Esophagus squamous epithelium (tissue), 5 donors: ENCODE measurements at places on chromosomes 13 and 19.

DNA sequence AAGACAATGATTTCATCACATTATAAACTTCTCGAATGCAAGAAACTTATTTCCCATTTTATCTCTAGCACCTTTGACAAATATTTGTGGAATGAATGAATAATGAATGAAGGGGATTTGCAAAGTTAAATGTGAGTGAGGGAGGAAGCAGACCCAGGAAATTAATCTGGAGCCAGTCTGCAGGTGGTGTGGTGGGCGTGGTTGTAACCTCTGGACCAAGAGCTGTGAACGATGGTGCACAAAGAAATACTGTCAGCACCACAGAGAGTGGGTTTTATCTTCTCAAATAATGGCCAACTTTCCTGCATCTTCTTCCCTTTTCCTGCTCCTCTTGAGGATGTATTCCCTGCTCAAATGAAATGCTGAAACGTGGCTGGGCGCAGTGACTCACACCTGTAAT, 11.0 kb upstream of the ZNF792 start:
- DNase-seq = no peak

DNA sequence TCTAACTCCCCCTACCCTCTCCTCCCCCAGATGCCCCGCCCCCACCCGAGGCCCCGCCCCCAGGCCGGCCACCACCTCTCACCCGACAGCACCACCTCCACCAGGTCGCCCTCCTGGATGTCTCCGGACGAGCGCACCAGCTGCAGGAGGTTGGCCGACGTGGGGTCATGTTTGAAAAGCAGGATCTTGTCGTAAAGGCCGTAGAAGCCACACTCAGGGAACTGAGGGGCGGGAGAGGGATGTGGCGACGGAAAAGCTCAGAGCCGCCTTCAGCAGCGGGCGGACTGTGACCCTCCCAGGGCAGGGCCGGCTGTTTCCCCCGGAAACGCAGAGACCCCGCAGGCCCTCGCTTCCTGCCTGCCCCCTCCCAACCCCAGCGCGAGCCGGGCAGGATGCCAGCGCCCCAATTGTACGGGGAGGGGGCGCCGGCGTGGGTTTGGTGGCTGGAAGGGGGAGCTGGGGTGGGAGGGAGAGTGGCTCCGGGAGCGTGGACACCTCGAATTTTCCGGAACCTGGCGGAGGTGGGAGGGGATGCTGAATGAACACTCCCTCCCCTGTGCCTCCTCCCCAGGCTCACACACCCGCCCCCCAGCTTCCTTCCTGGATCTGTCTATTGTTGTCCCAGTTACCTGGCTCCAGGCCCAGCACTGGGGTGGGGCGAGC, 3.0 kb downstream of the PRKD2 start:
- DNase-seq = peak; percentile 56

- DNase-seq = no peak
Observed at GRCh38 chr19:13356686-13357280, 149.5 kb downstream of the CACNA1A start.

DNA sequence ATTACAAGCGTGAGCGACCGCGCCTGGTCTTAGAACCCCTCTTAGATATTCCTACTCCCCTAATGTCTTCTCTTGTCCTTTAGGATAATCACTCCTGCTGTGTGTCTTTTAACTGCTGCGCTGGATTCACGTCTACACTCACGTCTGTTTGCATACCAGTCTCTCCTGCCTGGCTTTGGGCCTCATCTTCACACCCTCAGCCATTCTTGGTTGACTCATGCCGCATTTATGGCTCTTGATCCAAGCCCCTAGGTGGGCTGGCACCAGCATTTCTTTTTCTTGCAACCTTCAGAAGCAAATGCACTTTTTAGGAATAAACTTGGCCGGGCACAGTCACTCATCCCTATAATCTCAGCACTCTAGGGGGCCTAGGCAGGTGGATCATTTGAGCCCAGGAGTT, 22.7 kb downstream of the MYO9B start:
- no peak for DNase-seq

GRCh38 chr13:43684963-43685725, 101.6 kb downstream of the ENOX1 start:
- DNase-seq = no peak

- DNase-seq = no peak
Observed at GRCh38 chr13:46587807-46588418, 34.9 kb downstream of the LRCH1 start.

DNA sequence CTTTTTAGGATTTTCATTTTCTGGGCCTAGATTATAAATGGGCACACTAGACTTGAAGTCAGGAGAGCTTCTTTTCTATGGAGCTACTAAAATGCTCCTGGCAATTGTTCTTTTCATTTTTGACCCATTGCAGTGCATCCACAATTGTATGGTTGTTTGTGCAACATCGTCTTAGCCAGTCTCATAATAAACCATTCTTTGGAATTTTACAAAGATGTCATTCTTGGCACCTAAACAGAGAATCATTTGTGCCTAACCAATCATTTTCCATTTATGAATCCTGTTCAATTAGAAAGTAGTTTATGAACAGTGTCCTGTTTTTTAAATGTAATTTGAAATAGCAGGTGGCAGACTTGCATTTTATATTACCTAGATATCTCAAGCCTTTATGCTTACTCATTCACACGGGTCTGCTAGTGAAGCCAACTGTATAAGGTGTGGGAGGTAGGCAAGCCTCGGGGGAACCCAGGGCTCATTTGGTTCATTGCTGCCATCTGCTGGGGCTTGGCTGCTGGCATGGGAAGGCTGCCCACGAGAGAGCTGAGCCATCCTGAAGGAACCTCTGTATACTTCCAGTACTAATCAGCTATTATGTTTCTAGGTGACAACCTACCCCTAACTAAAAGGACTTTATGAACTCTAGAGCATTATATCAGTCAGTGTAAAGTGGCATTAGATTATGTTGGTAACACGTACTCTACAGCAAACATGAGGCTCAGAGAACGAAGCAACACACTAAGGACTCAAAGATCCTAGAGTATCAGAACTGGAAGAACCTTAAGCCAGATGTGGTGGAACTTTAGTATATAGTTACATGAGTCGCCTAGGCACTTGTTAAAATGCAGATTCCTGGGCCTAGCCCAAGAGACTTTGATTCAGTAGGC, 60.0 kb downstream of the TPT1 start:
- no peak for DNase-seq

- no peak for DNase-seq
Observed at GRCh38 chr13:71801165-71801760, 65.7 kb downstream of the DACH1 start.

- no peak for DNase-seq
Observed at GRCh38 chr19:50500753-50501151, 10.2 kb downstream of the JOSD2 start.

DNA sequence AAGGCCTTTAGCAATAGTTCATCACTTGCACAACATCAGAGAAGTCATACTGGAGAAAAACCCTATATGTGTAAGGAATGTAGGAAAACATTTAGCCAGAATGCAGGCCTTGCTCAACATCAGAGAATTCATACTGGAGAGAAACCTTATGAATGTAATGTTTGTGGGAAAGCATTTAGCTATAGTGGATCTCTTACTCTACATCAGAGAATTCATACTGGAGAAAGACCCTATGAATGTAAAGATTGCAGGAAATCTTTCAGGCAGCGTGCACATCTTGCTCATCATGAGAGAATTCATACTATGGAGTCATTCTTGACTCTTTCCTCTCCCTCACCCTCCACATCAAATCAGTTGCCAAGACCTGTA, 19.8 kb downstream of the ZNF583 start:
- DNase-seq = no peak

- DNase-seq = no peak
Observed at GRCh38 chr13:29279356-29280254, 315.9 kb downstream of the SLC7A1 start.

- no peak for DNase-seq
Observed at GRCh38 chr13:46289260-46289955, 77.7 kb downstream of the LRRC63 start.

DNA sequence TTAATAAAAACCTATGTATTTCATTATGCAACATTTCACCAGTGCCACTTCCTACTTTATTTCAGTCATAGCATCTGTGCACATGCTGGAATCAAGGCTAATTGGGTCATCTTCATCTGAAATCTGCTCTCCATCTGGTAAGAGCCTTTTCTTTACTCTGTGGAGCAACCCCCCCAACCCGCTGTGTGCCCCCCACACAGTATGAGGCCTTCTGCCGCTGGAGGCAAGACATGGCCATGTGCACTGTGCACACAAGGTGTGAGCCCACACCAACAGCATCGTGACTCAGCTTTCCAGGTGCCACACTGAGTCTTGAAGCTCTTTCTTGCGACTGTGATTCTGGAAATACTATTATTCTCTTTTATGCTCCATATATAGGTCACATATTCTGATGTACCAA, 471.0 kb downstream of the TBC1D4 start:
- DNase-seq = no peak

- no peak for DNase-seq
Observed at GRCh38 chr19:29017788-29018187, 195.2 kb downstream of the UQCRFS1 start.

DNA sequence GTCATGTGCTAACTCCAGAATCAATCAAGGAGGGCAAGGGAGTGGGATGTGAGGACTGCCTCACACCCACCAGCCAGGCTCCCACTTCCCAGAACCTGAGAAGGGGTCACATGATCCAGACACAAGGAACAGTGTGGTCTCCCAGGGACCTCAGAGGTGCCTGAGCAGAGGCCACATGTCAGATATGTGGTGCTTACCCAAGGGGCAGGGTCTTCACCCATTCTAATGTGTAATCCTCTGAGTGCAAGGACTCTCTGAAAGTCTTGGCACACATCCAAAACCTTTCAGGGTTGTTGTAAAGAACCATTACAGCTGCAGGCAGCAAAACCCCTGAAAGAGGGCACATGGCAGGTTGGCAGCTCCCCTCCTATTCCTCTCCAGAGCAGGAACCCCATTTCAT, 656.6 kb downstream of the UQCRFS1 start:
- DNase-seq = no peak

- no peak for DNase-seq
Observed at GRCh38 chr13:100944791-100945345, 270.3 kb upstream of the TMTC4 start.

- DNase-seq = no peak
Observed at GRCh38 chr13:98189841-98190505, 12.9 kb upstream of the RNF113B start.

DNA sequence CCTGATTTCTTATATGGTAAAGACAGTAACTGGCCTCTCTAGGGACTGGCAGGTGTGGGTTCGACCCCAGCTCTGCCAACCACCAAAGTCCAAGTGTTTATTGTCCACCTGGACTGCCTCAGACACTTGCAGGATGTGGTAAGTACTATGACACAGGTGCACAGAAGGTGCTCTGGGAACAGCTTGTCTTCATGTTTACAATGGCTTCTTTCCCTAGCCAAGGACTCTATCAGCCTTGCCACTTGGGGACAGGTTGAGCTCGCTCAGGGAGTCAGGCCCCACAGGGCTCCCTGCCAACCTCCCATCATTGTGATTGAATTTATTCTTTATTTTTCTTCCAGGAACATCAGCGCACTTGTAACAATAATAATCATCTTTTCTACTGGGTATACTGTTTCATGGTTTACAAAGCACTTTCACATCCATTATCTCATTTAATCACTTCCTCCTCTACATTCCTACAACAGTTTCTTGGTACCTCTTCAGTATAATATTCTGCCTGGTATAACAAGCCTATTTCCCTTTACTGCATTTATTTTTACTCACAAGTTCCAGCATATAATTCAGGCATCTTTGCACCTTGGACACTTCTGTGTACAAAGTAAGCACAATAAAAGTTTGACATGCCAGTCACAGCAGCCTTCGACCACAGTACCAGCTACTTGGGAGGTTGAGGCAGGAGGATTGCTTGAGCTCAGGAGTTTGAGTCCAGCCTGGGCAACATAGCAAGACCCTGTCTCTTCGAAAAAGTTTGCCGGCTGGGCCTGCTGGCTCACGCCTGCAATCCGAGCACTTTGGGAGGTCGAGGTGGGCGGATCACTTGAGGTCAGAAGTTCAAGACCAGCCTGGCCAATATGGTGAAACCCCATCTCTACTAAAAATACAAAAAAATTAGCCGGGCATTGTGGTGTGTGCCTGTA, 24.2 kb upstream of the GATAD2A start:
- DNase-seq = no peak

- DNase-seq = no peak
Observed at GRCh38 chr19:7857727-7858108, 16.5 kb downstream of the PRR36 start.

GRCh38 chr19:35904311-35905068, 2.2 kb downstream of the HCST start:
- DNase-seq = no peak

DNA sequence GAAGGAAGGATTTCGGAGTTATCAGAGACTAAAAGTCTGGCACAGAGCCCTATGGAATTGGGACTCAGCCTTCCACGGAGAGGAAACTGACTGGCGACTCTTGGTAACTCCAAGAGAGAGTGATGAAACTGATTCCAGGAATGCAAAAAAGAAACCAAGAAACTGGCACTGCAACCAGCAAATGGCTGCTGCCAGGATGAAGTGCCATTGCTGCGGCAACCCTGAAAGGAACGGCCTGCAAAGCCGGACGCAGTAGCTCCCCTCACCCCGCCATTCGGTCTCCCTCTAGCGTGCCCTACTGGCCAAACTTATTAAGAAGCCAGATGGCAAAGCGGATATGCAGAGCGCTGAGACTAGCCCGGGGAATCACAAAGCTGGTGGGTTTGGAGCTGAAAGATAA, 236.0 kb downstream of the PCDH9 start:
- DNase-seq = no peak

DNA sequence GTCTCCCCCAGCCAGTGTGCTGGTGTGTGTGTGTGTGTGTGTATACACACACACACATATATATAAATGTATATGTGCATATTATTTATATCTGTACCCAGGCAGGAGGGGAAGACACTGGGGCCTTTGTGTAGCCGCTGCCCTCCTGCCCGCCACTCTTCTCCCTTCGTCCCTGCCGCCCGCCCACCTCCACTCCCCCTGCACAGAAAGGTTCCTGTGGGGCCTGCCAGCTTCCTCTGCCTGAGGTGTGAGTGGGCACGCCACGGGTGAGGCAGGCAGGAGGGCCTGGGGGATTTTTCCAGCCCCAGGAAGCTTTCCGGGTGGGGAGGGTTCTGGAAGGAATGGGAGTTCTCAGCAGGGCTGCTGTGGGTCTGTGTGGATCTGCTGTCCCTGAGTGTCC, 6.9 kb downstream of the IRF2BP1 start:
- no peak for DNase-seq
